ENCODE measurements at places on chromosomes 4 and X.

DNA sequence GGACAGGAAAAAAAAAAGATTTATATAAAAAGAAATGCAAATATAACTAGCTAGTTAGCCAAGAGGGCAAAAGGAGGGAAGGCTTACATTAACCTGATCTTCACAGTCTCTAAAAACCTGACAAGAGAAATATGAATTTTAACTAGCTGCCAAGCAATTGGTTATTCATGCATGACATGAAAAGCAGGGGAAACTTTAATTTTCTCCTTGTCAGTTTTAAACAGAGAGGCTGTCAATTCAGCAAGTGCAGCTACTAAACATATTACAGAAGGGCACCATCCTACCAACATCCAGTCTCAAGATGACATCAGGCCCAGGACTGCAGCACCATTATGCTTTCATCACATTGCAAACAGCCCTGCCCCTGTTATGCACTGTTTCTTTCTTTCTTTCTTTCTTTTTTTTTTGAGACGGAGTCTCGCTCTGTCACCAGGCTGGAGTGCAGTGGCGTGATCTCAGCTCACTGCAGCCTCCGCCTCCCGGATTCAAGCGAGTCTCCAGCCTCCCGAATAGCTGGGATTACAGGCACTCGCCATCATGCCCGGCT is 38.9 kb upstream of the CBR4 start:
- no peak for DNase-seq

DNA sequence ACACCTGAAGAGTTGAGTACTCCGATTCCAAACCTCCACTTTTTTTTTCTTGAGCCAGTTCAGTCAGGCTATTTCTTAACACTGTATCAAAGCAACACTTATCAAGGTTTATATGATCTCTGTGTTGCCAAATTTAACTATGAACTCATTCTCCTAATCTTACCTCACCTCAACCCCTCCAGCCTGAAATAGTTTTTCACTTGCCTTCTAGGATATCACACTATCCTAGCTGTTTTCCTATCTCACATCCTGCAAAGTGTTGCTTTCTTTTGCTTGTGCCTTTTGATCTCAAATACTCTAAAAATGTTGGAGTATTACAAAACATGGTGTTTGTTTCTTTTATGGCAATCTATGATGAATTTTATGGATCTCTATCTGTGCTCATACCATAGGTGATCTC is 415.0 kb downstream of the CFAP47 start:
- DNase-seq: no peak

DNA sequence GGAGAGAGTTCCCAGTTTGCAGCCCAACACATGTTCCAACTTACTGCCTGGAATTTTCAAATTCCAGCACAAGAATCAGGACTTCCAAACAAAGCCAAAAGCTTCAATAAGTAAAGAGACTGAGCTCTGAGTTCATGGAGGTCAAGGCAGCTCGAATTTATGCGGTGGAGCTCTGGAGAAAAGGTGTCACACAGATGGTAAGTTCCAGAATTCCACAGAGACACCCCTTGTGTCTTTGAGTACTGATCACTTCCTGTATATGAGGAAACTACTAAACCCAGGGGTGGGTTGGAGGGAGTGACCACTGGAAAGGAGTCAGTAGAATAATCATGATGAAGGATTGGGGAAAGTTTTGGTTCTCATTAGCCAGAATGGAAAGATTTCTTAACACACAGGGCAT is 118.5 kb upstream of the GUCY1A1 start:
- no peak for DNase-seq

DNA sequence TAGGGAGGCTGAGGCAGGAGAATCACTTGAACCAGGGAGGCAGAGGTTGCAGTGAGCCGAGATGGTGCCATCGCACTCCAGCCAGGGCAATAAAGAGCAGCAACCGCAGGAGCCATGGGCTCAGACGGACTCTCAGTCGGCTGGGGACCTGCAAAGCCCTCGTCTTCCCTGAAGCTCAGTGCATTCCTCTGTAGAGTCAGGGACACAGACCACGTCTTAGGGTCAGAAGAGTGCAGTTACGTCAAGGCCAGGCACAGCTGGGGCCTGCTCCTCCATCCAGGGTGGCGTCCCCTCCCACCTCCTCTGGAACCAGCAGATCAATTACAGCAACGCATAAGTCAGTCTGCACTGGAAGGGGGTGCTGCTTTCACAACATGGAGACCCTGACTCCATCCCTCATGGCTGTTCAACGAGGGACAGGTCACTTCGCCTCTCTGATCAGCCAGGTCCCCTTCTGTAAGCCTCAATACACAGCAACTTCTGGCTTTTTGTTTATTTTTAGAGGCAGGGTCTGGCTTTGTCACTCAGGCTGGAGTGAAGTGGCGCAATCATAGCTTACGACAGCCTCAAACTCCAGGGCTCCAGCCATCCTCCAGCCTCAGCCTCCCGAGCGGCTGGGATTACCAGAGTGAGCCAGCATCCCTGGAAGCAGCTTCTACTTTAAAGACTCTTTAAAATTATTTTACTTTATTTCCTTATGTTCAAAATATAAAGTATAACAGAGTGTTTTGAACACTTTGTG is 76.4 kb downstream of the ZFYVE28 start:
- no peak for DNase-seq

- DNase-seq: peak; percentile 94
Observed at GRCh38 chrX:70454441-70455365, 10.1 kb downstream of the DLG3 start.

GRCh38 chr4:11748164-11748872 is 319.6 kb upstream of the HS3ST1 start:
- no peak for DNase-seq

DNA sequence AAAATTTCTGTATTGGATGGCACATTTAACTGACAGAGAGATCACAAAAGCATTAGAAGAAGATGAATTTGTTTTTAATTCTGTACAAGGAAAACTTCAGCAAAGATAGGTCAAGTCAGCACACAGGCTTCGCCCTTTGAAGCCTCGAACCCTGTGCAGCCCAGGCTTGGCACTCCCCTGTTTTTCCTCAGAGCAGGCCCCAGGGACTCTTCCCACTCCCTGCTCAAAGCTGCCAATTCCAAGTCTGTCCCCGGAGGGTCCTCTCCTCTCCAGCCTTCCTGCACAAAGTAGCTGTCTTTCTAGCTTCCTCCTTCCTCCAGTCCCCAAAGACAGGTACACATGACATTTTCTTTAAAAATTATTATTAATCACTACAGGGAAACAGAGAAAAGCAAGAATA is 466.3 kb downstream of the PPARGC1A start:
- no peak for DNase-seq

DNA sequence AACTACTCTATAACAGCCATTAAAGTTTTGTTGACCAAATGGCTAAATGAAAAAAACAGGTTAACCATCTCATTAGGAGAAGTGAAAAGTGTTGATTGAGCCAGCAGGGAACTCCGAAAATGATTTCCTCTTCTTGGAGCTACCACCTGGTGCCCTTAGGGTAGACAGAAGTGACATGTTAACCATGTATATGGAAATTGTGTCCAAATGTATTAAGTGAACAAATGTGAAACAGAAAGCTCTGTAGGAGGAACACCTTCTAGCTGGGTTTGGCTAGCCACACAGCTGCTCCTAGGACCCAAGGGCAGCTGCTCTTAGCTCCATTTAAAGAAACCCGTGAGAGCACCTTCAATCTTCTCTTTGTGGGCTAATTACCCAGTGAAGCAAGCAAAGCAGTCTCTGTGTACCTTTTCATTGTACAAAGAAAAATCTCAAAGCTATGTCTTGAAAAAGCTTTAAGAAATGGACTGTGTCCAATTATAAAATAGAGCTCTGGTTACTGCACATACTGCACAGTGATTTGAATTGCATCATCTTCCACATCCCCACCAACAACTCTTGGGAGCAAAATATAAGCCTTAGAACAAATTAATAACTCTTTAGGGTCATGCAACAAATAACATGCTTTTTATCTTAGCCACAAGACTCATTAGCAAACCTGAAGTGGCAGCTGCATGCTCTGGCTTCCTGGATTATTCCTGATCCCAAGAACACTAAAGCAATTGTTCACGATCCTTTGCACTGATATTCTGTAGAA is 59.2 kb upstream of the PARM1 start:
- no peak for DNase-seq

GRCh38 chr4:150342945-150343344 is 239.0 kb upstream of the MAB21L2 start:
- no peak for DNase-seq

DNA sequence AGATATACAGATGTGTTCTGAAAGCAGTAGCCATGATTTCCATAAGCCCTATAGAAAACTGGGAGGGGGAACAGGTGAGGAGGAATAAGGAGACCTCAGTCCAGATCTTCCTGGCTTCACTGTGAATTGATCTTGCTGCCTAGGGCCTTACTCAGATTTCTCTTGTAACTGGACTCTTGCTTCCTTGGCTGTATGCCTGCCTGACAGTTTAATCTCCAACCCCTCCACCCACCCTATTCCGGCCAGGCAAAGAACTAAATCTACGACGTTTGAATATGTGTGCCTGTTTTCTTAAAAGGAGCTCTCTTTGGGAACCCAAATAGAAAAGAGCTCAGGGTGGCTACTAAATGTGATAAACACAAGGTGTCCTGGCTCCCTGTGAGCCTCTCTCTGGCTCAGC is 173.0 kb downstream of the GPC3 start:
- DNase-seq: no peak

DNA sequence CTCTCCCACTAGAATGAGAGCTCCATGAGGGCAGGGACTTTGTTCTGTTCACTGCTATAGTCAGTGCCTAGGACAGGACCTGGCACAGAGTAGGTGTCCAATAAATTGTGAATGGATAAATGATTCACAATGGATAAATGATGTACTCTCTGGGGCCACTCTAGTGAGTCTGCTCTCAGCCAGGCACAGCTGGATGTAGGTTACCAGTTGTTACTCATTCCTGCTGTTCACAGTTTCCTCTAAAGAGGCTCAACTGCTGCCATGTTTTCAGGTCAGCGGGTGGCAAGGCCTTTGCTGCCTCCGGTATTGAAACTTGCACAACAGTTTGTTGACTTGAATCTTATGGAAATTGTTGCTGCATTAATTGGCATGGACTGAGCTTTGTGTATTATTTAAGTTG is 99.1 kb downstream of the NHSL2 start:
- no peak for DNase-seq

DNA sequence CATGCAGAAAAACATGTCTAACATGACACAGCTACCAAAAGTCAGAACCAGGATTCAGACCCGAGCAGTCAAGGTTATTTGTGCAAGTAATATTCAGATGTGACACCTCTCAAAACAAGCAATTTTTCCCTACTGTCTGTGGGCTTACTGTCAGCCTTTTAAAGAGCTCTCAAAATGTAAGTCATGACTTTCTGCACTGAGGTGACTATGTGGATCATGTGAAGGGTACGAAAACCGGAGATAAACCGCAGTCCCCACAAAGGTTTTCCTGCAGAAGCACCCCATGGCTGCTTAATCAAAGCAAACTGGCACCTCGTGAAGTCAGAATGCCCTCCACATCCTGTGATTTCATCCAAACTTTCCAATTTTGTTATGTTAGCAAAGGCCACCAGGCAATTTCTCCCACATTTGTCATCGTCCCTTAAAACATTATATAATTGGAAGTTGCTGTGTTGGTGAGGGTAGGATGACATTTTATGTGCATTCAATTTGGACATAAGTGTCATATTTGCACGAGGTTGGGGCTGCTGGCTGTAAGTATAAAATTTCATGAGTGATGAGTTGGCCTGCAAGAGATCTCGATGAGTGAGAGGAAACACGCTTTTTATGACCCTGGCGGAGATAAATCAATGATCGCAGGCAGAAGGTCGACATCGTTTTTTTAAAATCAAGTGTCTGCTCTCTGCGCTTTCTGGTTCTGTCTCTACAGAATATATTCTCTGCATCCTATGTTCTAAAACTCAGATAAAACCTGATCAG is 161.2 kb downstream of the STK32B start:
- no peak for DNase-seq

- no peak for DNase-seq
Observed at GRCh38 chrX:40272141-40272540, 174.4 kb upstream of the BCOR start.

Measured in PC-9 (cell line).